ENCODE measurements at places on chromosomes 11 and 22.

- DNase-seq: no peak
These were observed 27.8 kb upstream of the GRAMD4 start for GRCh38 chr22:46592390-46592872.

- DNase-seq: no peak
These were observed 1.0 kb upstream of the L3MBTL2 start for GRCh38 chr22:41204066-41204465.

DNA sequence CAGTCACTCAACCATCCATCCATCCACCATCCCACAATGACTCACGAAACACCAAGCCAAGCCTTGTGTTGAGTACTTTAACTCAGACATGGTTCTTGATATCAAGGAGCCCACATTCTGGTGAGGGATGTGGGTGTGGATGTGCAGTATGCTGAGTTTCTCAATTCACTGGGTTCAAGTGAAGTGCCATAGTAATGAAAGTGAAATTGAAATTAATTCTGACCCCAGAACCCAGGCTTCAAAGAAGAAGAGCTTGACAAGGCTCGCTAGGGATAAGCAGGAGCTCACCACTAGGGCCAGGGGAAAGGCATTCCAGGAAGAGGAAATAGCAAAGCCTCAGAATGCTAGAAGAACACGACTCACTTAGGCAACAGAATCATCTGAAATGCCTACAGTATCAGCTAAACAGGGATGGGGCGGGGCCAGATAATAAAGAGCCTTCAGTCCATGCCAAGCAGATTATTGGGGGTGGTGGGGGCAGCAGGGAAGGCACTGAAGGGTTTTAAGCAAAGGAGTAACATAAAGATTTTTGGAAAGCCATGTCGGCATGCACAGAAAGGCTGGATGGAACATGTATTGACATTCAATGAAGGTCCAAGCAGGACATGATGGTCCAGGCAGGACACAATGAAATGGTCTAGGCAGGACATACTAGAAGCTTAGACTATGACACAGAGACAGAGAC is 37.2 kb downstream of the RTL6 start:
- DNase-seq: no peak

- no peak for DNase-seq
These were observed 74.3 kb downstream of the MICAL2 start for GRCh38 chr11:12184699-12185098.

DNA sequence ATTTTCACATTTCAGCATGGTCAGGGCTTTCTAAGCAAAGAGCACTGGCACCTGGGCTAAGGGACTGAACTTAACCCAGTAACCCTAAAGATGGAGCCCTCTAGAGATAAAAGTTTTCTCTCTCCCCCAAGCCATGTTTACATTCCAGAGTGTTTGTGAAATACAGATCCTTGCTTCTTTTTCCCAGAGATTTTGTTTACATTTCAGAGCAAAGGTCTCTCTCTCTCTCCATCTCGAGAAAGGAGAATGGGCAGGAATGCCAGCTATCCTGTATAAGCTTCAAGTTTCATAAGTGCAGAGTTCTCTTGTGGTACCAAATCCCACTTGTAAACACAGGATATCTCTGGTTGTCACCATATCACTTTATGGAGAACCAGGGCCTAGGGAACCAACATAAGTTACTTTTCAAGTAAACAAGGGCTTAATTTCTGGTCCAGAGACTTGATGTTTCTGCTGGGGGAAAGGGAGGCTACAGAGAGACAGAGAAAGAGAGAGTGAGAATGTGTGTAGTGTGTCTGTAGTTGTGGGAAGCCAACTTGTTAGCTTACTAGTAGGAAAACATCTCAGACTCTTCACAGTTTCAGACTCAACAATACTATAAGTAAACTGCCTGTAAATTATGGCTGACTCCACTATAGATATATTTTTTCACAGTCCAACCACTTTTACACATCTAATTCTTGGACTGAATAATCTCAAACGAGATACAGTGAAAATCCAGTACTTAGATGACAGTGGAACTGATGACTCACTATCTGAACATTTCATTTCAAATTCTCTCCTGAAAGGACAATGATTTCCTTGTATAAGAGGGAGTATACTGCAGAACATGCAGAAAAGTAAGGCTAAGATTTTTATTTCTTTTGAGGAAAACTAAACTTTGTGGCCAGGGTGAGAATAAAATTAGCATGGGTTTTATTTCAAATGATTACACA is 76.2 kb downstream of the ARHGAP32 start:
- DNase-seq: no peak

DNA sequence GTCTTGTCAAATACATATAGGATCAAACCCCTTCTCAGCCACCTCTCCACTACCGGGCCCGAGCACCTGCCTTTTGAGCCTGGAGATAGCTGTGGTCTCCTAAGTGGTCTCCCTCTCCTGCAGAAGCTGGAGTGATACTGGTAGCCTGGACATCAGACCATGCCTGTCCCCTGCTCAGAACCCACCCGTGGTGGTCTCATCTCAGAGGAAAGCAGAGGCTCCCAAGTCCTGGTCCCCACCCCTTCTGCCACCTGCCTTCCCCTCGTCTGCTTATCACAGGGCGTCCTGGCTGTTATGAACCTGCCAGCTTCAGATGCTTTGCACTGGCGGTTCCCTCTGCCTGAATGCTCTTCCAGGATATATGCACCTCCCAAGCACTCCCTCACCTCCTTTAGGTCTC is 50.5 kb upstream of the EIF3D start:
- DNase-seq: no peak

DNA sequence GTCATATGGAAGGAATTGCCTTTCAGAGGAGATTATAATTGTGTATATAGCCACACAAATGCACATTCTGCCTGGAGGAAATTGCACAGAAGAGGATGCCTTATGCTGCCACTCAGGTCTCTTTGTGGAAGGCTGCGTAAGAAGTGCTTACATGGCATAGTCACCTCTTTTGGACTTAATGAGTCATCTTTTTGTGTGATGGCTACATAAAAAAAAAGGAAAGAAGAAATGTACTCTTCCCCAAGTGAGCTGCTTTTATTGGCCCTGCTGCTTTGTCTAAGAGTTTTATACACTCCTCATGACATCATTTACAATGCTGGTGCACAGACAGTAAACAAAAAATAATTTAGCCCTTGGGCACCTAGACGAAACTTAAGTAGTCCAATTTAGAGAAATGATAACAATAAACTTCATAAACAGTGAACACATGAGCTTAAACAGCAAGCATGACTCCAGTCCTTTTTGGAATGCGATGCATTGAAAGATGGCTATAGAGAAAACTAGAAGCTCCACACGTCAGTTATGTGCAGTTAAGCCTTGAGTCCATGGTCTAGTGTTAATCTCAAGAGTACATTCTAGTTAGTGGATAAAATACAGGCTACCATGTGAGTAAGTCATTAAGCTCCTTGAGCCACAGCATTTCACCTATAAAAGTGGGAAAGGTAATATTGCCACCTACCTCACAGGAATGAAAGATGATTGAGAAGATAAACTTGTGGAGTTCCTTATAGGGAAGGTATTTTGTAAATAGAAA is 12.0 kb downstream of the CSTPP1 start:
- no peak for DNase-seq

DNA sequence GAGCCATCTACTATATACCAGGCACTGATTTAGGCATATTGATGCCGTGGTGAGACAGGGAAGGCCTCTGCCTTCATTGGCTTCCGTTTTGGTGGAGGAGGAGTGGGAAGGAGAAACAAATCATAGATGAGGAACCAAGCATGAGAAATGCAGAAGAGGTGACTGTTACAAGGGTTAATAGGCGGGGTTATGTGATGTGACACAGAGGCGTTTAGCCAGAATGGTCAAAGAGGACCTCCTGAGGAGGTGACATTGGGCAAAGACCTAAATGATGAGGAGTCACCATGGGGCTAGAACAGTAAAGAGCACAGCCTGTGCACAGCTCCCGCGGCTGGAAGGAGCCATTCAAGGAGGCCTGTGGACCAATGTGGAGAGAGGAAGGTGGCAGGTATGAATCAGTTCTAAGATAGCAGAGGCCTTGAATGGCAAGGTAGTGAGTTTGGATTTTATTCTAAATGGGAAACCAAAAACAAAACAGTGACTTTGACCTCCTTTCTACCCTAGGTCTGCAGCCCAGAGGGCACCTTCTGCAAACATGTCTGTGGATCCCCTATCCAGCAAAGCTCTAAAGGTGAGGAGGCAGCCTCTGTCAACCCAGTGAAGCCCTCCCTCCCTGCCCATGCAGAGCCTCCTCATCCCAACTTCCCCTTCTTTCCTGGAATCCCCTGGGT is 11.7 kb downstream of the MAFF start:
- DNase-seq: no peak

GRCh38 chr22:32987081-32987631 is 71.0 kb downstream of the SYN3 start:
- DNase-seq: no peak

GRCh38 chr11:131370090-131370751 is at the start of gene NTM:
Gene NTM, plus strand, starts transcription at chr11:131370615.
- no peak for DNase-seq

DNA sequence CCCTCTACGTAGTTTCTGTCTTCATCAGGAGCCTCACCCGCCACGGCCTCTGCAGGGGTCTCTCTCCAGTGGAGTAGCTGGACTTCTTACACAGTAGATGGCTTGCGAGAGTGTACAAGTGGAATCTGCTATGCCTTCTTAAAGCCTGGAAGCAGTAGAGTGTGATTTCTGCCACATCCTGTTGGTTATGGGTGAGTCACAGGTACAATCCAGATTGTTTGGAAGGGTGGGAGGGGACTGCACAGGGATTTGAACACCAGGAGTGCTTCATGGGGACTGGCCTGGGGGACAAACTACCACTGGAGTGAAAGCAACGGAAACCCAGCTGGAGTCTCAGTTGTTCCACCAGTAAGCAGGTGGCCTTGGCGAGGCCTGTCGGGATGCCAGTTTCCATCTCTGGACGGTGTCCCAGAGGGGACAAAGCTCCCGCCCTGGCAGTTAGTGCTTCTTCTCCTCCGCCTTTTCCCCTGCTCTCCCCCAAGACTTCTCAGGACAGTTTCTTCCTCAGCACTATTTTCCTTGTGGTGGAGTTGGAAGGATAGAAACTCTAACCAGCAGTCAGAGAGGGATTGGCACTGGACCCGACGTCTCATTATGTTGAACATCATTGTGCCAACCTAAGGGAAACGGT is 85.0 kb upstream of the RCN1 start:
- no peak for DNase-seq

GRCh38 chr22:49509016-49509415 is 318.7 kb downstream of the BRD1 start:
- DNase-seq: no peak

DNA sequence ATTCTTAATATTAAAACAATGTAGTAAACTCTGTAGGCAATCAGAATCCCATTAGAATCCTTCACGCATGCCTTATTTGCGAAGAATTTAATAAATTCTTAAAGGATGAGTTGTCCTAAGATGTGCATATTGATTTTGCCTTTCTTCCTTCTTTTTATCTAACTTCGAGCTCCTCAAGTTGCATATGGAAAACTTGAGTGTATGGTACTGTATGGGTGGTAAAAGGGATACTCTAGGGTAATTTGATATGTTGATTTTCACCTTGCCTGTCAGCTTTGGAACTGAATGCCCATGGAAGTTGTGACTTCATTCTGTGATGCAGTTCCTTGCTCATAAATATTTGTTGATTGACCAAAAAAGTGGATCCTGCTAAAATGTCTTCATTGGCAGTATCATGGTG is 193.8 kb downstream of the DDX10 start:
- DNase-seq: no peak

DNA sequence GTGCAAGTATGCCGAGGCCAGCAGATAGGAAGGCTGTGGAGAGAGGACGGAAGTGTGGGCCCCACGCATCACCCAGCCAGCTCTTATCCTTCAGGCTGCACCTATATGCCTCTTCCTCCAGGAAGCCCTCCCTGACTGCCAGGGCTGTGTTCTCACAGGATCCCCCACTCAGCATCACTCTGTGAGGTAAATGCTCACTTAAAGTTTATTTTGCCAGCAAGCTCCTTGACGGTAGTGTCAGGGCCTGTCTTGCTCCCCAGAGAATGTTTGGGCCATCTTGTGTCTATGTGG is 4.4 kb downstream of the TBX10 start:
- no peak for DNase-seq

DNA sequence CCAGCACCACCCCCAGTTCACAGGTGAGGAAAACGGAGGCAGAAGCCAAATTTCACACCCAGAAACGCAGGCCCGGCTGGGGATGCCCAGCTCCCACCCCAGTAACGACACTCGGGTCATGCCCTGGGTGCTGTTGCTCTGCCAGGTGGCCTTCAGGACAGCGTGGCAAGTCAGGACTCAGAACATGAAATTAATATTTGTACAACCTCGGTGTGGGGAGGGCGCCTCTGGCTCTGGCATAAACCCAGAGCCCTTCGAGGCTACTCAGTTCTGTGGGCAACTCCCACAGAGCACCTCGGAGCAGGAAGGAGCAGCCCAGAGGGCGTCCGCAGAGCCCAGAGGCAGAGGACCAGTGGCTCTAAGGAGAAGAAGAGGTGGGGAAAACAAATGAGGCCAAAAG is 71.6 kb downstream of the CELSR1 start:
- DNase-seq: no peak

DNA sequence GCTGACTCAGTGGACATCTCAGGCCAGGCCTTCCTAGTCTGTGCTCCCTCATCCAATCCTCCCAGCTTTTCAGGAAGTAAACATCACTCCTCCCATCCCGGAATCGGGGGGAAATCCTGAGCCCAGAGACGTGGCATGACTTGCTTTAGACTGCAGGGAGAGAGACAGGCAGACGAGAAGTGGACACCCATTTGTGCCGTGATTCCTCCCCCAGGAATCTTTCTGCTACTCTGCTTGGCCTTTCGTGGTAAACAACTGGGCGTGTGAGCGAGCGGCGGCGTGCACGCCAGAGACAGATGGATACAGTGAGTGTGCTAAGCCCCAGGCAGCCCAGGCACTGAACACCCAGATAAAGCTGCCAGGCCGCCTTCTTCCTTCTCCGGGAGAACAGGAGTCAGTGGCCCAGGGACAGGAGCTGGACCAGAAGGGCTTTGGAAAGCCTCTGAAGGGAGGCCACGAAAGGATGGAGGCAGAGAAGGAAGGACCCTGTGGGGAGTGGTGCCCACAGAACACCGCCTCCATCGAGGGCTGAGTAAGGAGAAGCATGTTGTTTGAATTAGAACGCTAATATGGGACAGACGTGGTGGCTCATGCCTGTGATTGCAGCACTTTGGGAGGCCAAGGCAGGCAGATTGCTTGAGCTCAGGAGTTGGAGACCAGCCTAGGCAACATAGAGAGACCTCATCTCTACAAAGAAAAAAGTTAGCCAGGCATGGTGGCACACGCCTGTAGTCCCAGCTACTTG is 53.0 kb upstream of the PRR5 start:
- no peak for DNase-seq

DNA sequence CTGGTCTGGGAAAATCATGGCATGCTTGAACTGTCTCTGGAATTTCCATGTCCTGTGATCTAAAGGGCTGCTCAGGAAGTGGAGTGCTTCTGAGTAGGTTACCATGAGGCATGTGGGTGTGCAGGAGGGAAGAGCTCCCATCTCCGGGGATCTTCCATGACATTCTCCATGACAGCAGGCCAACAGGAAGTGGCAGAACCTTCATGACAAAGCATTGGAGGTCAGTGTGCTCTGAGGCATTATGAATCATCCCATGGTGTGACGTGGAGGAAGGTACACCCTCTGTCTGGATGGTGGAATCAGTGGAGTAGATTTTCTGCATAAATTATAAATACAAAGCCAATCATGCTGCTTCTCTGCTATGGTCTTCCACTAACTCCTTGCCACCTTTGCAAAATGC is 139.6 kb upstream of the E2F8 start:
- DNase-seq: no peak
